ENCODE measurements at places on chromosomes 2 and 18.

GRCh38 chr18:49767111-49768050 is 46.0 kb downstream of the ACAA2 start:
- H3K36me3 ChIP-seq: no peaks in the 10 kb centered on the region
- no peak overlapping the region for H3K4me3 ChIP-seq
- no peaks in the 10 kb centered on the region for H3K4me1 ChIP-seq
- H3K27ac ChIP-seq: no peak overlapping the region

GRCh38 chr18:58661423-58661822 is 9.8 kb upstream of the MALT1 start:
- DNase-seq: no peak
- H3K27ac ChIP-seq: no peak overlapping the region
- H3K4me3 ChIP-seq: no peak overlapping the region
- no peaks in the 10 kb centered on the region for H3K4me1 ChIP-seq
- no peaks in the 10 kb centered on the region for H3K27me3 ChIP-seq

DNA sequence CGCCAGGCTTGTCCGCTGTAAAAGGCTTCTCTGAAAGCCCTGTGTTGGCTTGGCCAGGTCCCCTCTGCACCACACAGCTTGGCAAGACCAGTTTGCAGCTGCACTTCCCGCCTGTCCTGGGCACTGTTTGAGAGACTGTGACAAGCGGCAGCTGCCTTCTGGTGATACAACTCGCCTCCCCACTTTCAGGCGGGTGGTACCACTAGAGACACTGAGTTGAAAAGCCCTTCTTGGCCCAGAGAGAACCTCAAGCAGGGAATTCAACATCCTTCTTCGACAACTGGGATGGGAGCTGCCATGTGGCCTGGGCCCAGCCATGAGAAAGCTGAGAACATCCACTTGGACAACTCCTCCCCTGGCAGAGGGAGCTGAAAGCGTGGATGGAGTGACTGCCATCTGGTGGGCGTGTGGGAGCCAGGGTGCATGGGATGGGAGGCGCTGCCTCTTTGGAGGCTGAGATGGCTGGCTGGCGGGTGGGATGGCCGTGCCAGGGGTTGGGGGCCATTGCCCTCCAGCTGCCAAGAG is 125.5 kb upstream of the REV1 start:
- no peak overlapping the region for H3K27ac ChIP-seq
- H3K4me3 ChIP-seq: no peak overlapping the region
- H3K4me1 ChIP-seq: no peaks in the 10 kb centered on the region
- H3K27me3 ChIP-seq: no peaks in the 10 kb centered on the region

- H3K4me1 ChIP-seq: no peaks in the 10 kb centered on the region
- H3K27ac ChIP-seq: no peak overlapping the region
- H3K36me3 ChIP-seq: no peaks in the 10 kb centered on the region
Observed at GRCh38 chr2:225171350-225171749, 129.1 kb upstream of the DOCK10 start.

DNA sequence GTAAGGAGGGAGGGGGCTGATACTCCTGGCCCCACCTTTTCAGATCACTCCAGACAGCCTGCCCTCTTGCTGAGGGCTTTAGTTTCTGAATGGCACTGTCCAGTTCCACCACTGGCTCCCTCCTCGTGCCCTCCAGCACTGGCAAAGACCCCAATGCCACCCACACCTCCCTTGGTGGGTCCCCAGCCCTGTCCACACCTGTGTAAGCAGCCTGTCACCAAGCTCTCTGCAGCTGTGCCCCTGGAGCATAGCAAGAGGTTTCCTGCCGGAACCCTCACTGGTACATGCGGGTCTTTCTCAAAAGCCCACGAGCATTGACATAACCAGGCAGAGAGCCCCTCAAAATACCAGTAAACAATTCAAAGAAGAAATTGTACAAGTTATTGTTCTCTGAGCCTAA is 17.6 kb upstream of the KIF1A start:
- H3K4me3 ChIP-seq: no peak overlapping the region
- no peak for DNase-seq
- no peaks in the 10 kb centered on the region for H3K4me1 ChIP-seq
- H3K36me3 ChIP-seq: no peaks in the 10 kb centered on the region
- no peaks in the 10 kb centered on the region for H3K27me3 ChIP-seq

DNA sequence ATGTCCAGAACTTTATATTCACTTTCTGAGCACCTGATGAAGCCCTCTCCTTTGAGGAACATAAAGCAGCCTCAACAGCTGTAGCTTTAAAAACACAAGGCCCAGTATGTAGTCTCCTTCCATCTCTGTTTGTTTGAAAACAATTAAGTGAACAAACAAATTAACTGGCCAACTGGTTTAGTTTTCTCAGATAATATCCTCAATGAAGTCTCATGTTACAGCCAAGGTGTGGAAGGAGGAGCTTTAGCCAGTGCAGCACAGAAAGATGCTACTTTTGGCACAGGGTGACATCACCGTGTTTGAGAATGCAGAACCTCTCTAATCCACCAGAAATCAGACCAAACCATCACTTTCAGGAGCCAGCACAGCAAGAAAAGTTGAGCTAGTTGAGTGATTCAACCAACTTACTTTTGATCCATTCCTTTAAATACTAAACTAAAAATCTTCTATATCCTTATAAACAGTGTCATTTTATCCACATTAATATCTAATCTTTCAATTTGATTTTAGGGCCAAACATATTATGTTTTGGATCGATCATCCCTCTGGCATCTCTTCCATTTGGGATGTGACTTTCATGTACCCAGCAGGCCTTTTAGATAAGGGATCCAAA is 488.7 kb downstream of the ARHGAP15 start:
- DNase-seq: no peak
- H3K27ac ChIP-seq: no peak overlapping the region
- no peaks in the 10 kb centered on the region for H3K36me3 ChIP-seq
- no peaks in the 10 kb centered on the region for H3K27me3 ChIP-seq

- no peak for DNase-seq
- H3K27ac ChIP-seq: no peak overlapping the region
- H3K27me3 ChIP-seq: no peaks in the 10 kb centered on the region
- no peaks in the 10 kb centered on the region for H3K36me3 ChIP-seq
- no peaks in the 10 kb centered on the region for H3K4me1 ChIP-seq
Observed at GRCh38 chr2:214604861-214605260, 194.0 kb downstream of the VWC2L start.

GRCh38 chr2:180520921-180521581 is 459.4 kb upstream of the UBE2E3 start:
- H3K27me3 ChIP-seq: no peaks in the 10 kb centered on the region
- H3K27ac ChIP-seq: no peak overlapping the region
- H3K4me1 ChIP-seq: no peaks in the 10 kb centered on the region
- no peak overlapping the region for H3K4me3 ChIP-seq
- DNase-seq: no peak
- H3K36me3 ChIP-seq: no peaks in the 10 kb centered on the region

DNA sequence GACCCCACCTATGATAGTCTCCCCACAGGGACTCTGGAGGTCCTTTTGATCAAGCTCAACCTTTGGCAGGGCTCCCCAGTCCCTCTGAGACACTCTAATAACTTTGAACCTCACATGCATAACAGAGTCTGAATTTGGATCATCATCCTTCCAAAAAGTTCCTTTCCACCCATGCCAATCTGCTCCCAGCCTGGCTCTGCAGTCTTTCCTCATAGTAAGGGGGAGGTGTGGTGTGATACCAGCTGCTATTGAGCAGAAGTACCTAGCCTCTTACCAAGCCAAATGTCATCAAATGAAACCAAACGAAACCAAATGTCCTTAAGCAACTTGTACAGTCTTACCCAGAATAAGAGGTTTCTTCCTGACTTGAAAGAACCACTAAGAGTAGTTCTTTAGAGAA is 36.5 kb downstream of the DTNA start:
- no peak overlapping the region for H3K27ac ChIP-seq
- H3K36me3 ChIP-seq: no peaks in the 10 kb centered on the region
- no peak for DNase-seq
- H3K27me3 ChIP-seq: no peaks in the 10 kb centered on the region
- H3K4me3 ChIP-seq: no peak overlapping the region

- H3K4me1 ChIP-seq: no peaks in the 10 kb centered on the region
- H3K27ac ChIP-seq: no peak overlapping the region
- H3K27me3 ChIP-seq: no peaks in the 10 kb centered on the region
- H3K4me3 ChIP-seq: no peak overlapping the region
Observed at GRCh38 chr2:75589391-75590105, 28.8 kb upstream of the EVA1A start.

- DNase-seq: no peak
- no peak overlapping the region for H3K27ac ChIP-seq
- H3K27me3 ChIP-seq: no peaks in the 10 kb centered on the region
- no peaks in the 10 kb centered on the region for H3K4me1 ChIP-seq
- H3K36me3 ChIP-seq: no peaks in the 10 kb centered on the region
- H3K4me3 ChIP-seq: no peak overlapping the region
Observed at GRCh38 chr2:210917465-210917864, 361.1 kb downstream of the CPS1 start.

DNA sequence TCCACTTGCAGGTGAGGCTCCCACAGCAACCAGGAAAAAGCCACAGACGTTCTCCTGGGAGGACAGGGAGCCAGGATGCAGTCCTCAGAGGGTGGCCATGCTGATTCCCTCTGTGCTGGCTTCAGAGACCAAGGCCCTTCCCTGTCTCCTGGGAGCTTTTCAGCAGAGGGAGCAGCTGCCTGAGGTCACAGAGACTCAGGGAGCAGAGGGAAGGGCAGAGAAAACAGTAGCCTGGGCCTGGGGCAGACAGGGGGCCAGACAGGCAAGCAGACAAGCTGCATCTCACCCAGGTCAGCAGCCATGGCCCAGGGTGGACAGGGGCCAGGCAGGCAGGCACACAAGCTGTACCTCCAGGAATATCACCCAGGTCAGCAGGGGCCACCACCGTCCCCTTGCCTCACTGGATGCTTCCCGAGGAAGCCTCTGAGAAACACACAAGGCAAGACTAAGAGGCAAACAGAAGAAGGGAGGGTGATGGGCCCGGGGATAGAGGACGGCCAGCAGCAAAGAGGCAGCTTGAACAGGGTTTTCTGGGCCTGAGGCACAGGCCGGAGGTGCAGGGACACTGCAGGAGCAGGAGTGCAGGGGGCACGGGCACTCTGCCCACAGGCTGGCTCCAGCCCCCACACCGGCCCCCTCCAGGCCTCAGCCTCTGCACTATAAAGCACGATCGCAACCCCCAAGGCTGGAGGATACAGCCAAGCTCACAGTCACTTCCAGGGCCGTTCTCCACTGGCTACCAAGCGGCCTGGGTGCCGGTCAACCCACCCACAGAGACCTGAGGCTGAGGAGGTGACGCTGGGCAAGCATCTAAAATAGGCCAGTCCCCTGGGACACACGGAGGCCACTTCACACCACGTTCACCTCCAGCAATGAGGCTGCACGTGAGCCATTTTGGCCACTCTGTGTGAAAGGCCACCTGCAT is 6.1 kb downstream of the SLC66A2 start:
- peaks cover 4% of the 10 kb centered on the region for H3K36me3 ChIP-seq
- H3K27me3 ChIP-seq: no peaks in the 10 kb centered on the region
- peak; percentile 19 for DNase-seq
- peaks cover 31% of the 10 kb centered on the region for H3K4me1 ChIP-seq
- H3K27ac ChIP-seq: no peak overlapping the region

- no peaks in the 10 kb centered on the region for H3K27me3 ChIP-seq
- no peaks in the 10 kb centered on the region for H3K36me3 ChIP-seq
- no peak for DNase-seq
- no peak overlapping the region for H3K27ac ChIP-seq
- H3K4me1 ChIP-seq: no peaks in the 10 kb centered on the region
Observed at GRCh38 chr2:53111004-53111403, 656.6 kb upstream of the CHAC2 start.

DNA sequence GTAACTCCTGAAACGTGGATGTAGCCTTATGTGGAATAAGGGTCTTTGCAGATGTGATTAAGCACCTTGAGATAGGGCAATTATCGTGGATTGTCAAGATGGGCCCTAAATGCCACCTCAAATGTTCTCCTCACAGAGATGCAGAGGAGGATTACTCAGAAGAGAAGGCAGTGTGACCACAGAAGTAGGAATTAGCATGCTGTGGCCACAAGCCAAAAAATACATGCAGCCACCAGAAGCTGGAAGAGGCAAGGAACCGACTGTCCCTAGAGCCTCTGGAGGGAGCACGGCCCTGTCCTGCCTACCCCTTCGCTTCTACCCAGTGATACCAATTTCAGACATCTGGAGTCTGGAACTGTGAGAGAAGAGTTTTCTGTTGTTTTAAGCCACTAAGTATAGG is 47.3 kb upstream of the MGAT5 start:
- no peaks in the 10 kb centered on the region for H3K36me3 ChIP-seq
- H3K4me3 ChIP-seq: no peak overlapping the region
- DNase-seq: no peak

DNA sequence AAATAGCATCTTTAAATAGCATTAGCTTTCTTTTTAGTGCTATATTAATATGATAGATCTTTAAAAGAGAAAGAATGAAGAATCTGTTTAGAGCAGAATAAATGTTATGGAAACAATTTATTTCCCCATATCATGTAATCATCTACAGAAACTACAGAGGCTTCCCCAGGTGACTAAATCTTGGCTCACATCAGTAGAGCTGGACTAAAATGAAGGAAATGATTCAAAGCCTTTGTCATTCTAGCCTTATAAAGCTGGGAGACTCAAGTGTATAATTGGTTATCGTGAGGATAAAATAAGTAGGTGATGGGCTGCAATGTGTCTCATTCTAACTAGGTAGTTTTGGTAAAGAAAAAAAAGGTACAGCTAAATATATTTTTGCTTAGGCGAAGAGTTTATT is 83.2 kb upstream of the UNC80 start:
- H3K27me3 ChIP-seq: no peaks in the 10 kb centered on the region
- no peaks in the 10 kb centered on the region for H3K36me3 ChIP-seq
- no peak overlapping the region for H3K27ac ChIP-seq
- no peak overlapping the region for H3K4me3 ChIP-seq
- DNase-seq: no peak
- H3K4me1 ChIP-seq: no peaks in the 10 kb centered on the region

- H3K36me3 ChIP-seq: no peaks in the 10 kb centered on the region
- no peaks in the 10 kb centered on the region for H3K4me1 ChIP-seq
- H3K27me3 ChIP-seq: no peaks in the 10 kb centered on the region
- no peak overlapping the region for H3K27ac ChIP-seq
Observed at GRCh38 chr2:72803151-72803550, 22.7 kb downstream of the EXOC6B start.

DNA sequence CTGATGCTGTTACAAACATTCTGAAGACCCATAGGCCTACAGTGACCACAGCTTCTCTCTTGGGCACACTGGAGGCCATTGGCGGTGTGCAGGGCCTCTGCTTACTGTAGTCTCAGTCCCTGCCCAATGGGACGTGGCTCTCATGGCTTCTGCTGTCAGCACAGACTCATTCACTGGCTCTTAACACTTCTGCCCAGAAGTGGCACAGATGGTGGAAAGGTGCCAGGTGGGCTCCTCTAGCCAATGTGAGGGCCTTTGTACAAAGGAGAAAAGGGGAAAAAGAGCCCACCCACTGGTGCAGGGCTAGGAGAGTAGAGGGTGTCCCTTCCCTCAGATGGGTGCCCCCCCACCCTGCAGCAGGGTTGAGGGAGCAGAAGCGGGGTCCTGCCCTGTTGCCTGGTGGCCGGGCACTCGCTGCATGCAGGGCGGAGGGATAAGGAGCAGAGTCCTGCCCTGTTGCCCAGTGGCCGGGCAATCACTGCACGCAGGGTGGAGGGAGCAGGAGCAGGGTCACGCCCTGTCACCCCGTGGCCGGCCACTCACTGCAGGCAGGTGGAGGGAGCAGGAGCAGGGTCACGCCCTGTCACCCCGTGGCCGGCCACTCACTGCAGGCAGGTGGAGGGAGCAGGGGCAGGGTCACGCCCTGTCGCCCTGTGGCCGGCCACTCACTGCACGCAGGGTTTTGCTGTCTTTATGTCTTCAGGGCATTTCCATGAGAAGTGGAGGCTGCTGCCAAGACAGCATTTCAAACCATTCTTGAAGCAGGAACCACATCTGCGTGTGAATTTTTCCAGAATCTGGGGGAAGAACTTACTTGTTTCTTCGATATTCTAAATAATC is 20.0 kb downstream of the LRRFIP1 start:
- H3K27me3 ChIP-seq: no peaks in the 10 kb centered on the region
- no peak overlapping the region for H3K4me3 ChIP-seq
- no peak for DNase-seq

Measured in colonic mucosa (tissue), 4 donors.